ENCODE measurements at places on chromosomes 2 and 18.

GRCh38 chr18:45658756-45659155, 43.5 kb downstream of the SLC14A2 start:
- DNase-seq, result no peak

- no peak for DNase-seq
Observed at GRCh38 chr2:26477911-26478253, at the start of gene OTOF. OTOF (minus strand) TSS chr2:26478124.

- no peak for DNase-seq
Observed at GRCh38 chr2:40355451-40355850, 96.4 kb downstream of the SLC8A1 start.

DNA sequence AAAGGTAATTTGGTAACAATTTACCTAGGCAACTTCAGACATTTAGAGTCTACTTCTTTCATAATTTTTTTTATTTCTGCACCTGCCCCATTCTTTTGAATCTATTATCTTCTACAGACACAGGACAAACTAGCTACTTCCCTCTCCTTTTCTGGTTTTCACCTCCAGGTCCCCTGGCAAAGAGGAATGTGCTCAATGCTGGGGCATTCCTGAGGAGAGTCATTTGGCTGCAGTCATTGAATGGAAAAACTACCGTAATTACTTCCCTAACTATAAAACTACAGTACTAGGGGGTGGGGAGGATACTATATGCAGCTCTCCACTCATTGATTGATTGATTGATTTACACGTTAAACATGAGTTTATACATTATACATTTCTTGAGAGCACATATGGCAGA, 11.2 kb upstream of the ARHGAP28 start:
- no peak for DNase-seq

- no peak for DNase-seq
Observed at GRCh38 chr2:42823744-42824453, 31.5 kb upstream of the HAAO start.

GRCh38 chr2:56088411-56088810, 95.4 kb upstream of the CCDC85A start:
- no peak for DNase-seq

DNA sequence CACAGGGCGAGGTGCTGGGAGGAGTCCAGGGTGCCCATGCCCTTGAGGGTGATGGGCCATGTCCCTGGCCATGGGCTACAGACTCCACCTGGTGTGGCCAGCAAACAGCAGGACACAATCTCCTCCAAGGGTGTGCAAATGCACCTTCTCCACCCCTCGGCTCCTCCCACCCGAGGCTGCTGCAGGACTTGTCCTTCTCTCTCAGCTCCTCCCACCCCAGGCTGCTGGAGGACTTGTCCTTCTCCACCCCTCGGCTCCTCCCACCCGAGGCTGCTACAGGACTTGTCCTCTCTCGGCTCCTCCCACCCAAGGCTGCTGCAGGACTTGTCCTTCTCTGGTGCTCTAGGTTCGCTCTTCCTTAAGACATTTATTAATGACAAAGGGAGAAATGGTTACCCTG, 57.3 kb upstream of the SNTG2 start:
- DNase-seq, result no peak
